ENCODE measurements at places on chromosomes 1 and 21. TPM values are rescaled to one million over a fixed set of nuclear protein-coding genes. Genes with fewer than 3 reads are reported as not detected.

The CAMK2N1 gene
- 50.2 TPM for total RNA-seq

The AK2 gene
- total RNA-seq = 144 TPM

The CD164L2 gene
- not detected for total RNA-seq

The PTGER3 gene
- total RNA-seq = not detected

The TRABD2B gene
- 3.3 TPM for total RNA-seq

The ZNF695 gene
- 2.5 TPM for total RNA-seq

The NCAM2 gene
- total RNA-seq = not detected

The EXTL1 gene
- not detected for total RNA-seq

The RAB29 gene
- 14.8 TPM for total RNA-seq

The GBP2 gene
- total RNA-seq = 0.66 TPM

The HAO2 gene
- not detected for total RNA-seq

The SLC35F3 gene
- total RNA-seq = 5.3 TPM

The TINAGL1 gene
- total RNA-seq = 0.71 TPM

The DIRAS3 gene
- total RNA-seq = 0.85 TPM

The ESRRG gene
- total RNA-seq = not detected

The KLF17 gene
- total RNA-seq = 0.43 TPM

The OLIG1 gene
- total RNA-seq = not detected

The CCDC185 gene
- total RNA-seq = not detected

The DIP2A gene
- 12.8 TPM for total RNA-seq

The ENAH gene
- 59.0 TPM for total RNA-seq

The KRTAP21-2 gene
- not detected for total RNA-seq

The CNR2 gene
- not detected for total RNA-seq

The S100A5 gene
- 0.80 TPM for total RNA-seq

The CR2 gene
- not detected for total RNA-seq

The CYP4A22 gene
- total RNA-seq = not detected

The C1orf226 gene
- 0.93 TPM for total RNA-seq

The CXADR gene
- total RNA-seq = 7.4 TPM

The CRP gene
- total RNA-seq = not detected

The SDHB gene
- 109 TPM for total RNA-seq

The BSND gene
- not detected for total RNA-seq

The SYCP1 gene
- not detected for total RNA-seq

The ANKRD35 gene
- total RNA-seq = 0.05 TPM

The GSTM3 gene
- 22.0 TPM for total RNA-seq

The SLC30A2 gene
- total RNA-seq = 0.43 TPM

The SPRR5 gene
- not detected for total RNA-seq

The INAVA gene
- total RNA-seq = 39.8 TPM

The NCMAP gene
- total RNA-seq = 0.08 TPM

The KIAA1614 gene
- 0.79 TPM for total RNA-seq

The C1orf94 gene
- not detected for total RNA-seq

The C4BPA gene
- 0.99 TPM for total RNA-seq

Data from A549 treated with Hydrocortisone at 1 μM for 4 hours (cell line).